Thyroid gland (tissue), 4 donors: ENCODE measurements at places on chromosomes 6 and 20. TPM values are rescaled to one million over a fixed set of nuclear protein-coding genes. Genes with fewer than 3 reads are reported as not detected.

GRCh38 chr6:30897882-30898281 is 10.1 kb upstream of the GTF2H4 start:
- H3K27ac ChIP-seq, result no peak overlapping the region
- no peak overlapping the region for H3K4me3 ChIP-seq
- no peaks in the 10 kb centered on the region for H3K27me3 ChIP-seq
- DNase-seq, result no peak
- peaks cover 6% of the 10 kb centered on the region for H3K4me1 ChIP-seq

GRCh38 chr20:57420571-57421252 is 29.5 kb downstream of the RBM38 start:
- H3K4me3 ChIP-seq, result no peak overlapping the region
- no peak overlapping the region for H3K27ac ChIP-seq
- no peaks in the 10 kb centered on the region for H3K4me1 ChIP-seq
- H3K36me3 ChIP-seq, result no peaks in the 10 kb centered on the region
- DNase-seq, result no peak
- H3K27me3 ChIP-seq, result no peaks in the 10 kb centered on the region

GRCh38 chr6:167684276-167685104 is 142.2 kb upstream of the AFDN start:
- no peak overlapping the region for H3K27ac ChIP-seq
- DNase-seq, result no peak
- H3K4me1 ChIP-seq, result no peaks in the 10 kb centered on the region
- H3K27me3 ChIP-seq, result no peaks in the 10 kb centered on the region

DNA sequence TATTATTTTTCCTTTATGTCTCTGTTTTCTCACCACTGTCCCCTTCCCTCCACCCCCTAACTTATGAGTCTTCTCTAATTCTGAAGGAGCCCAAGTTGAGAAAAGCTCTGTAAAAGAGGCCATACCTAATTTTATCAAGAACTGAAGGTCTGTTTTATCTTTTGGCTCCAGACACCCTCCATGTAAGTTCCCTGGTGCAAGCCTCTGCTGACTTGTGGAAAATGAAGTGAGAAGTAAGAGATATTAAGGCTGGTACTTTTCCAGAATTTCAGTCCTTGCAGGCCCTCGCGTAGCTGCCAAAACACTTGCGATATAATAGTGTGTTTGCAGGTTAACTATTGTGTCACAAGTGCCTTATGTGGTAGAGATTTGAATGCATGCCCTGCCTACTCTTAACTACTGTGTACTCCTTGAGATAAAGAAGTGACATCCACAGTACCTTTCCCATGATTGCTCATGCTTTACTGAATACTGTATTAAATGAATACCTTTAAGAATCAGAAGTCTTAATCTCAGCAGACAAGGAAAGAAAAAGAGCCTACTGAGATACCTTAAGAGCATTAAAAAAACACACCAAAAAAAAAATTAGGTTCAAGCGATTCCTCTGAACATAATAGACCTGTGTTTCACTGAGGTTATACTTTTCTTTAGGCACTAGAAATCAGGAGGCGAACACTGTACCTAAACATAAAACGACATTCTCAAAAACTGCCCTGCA is 143.6 kb upstream of the ZNF184 start:
- no peak for DNase-seq
- H3K4me1 ChIP-seq, result peaks cover 10% of the 10 kb centered on the region
- no peak overlapping the region for H3K4me3 ChIP-seq
- no peak overlapping the region for H3K27ac ChIP-seq
- no peaks in the 10 kb centered on the region for H3K27me3 ChIP-seq

DNA sequence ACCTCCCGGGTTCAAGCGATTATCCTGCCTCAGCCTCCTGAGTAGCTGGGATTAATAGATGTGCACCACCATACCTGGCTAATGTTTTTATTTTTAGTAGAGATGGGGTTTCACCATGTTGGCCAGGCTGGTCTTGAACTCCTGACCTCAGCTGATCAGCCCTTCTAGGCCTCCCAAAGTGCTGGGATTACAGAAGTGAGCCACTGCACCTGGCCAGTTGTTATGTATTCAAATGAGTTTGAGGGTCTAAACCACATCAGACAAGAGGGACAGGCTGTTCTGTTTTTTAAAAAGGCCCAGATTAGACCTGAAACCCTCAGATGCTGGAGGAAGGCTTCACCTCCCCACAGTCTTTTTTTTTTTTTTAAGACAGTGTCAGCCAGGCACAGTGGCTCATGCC is 4.1 kb upstream of the SPAG4 start:
- no peaks in the 10 kb centered on the region for H3K36me3 ChIP-seq
- H3K4me1 ChIP-seq, result peaks cover 6% of the 10 kb centered on the region
- H3K4me3 ChIP-seq, result no peak overlapping the region

GRCh38 chr6:74573613-74574012 is 632.2 kb downstream of the COL12A1 start:
- no peak for DNase-seq
- no peak overlapping the region for H3K27ac ChIP-seq
- no peaks in the 10 kb centered on the region for H3K36me3 ChIP-seq

DNA sequence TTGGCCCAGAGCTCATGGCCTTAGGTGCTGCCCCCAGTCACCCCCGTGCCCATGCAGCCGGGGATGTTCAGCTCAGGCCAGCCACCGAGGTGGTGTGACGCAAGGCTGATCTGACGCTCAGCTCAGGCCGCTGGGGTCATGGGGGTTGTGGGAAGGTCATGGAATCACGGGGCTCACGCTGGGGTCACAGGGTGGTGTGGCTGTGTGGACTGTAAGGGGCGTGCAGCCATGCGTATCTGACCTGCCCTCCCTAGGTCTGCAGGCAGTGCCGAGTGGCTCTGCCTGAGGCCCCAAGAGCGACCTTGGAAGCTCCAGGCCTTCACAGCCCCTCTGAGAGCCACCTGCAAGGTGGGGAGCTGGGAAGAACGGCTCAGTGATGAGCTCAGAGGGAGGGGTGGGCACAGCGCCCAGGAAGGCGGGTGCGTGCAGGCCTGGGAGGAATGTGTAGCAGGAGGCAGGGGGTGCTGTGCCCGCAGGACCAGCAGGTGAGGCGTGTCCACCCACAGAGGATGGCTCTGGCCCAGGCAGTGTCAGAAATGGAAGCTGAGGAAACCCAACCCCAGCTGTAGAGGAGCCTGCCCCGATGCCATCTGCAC is 27.8 kb downstream of the CHRNA4 start:
- H3K36me3 ChIP-seq, result no peaks in the 10 kb centered on the region
- H3K27me3 ChIP-seq, result no peaks in the 10 kb centered on the region
- peak; percentile 94 for DNase-seq
- peaks cover 18% of the 10 kb centered on the region for H3K4me1 ChIP-seq
- H3K4me3 ChIP-seq, result no peak overlapping the region

DNA sequence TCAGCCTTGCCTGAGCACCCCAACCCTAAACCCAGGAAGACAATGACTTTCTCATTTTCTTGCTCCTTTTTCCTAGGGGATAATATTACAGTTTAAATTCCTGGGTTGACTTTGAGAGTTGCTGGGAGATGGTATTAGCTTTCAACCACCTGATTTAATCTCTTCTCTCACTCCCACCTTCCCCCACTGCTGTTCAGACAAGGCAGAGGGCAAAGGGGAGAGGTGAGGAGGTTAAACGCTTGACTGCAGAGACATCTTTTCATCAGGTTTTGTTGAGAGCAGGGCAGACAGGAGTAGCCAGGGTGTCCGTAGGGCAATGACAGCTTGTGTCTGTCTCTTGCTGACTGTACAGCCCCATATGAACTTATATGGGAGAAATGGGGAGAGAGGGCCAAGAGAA is 811.2 kb downstream of the MAFB start:
- H3K27ac ChIP-seq, result no peak overlapping the region

DNA sequence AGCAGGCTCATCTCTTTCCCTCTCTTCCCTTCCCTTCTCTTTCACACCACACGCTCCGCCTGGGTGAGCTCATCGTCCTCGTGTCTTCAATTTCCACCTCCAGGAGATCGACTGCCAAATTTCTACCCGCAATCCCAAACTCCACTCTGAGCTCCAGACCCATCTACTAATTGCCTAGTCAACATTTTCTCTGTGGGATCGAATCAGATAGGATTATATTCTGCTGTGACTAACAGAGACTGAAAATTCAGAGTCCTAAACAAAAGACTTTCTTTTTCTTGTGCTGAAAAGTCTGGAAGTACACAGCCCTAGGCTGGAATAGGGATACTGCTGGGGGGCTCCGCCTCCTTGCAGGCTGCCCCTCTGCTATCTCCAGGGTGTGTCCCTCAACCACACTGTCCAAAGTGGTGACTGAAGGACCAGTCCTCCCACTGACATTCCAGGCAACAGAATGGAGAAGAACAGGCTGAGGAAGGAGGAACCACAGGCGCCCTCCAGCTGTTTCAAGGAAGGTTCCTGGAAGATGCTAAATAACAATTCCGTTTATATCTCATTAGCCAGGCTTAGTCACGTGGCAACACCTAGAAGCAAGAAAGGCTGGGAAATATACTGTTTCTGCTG is 5.0 kb upstream of the HSPA12B start:
- no peaks in the 10 kb centered on the region for H3K36me3 ChIP-seq
- no peak for DNase-seq
- H3K27me3 ChIP-seq, result no peaks in the 10 kb centered on the region
- H3K4me3 ChIP-seq, result no peak overlapping the region

DNA sequence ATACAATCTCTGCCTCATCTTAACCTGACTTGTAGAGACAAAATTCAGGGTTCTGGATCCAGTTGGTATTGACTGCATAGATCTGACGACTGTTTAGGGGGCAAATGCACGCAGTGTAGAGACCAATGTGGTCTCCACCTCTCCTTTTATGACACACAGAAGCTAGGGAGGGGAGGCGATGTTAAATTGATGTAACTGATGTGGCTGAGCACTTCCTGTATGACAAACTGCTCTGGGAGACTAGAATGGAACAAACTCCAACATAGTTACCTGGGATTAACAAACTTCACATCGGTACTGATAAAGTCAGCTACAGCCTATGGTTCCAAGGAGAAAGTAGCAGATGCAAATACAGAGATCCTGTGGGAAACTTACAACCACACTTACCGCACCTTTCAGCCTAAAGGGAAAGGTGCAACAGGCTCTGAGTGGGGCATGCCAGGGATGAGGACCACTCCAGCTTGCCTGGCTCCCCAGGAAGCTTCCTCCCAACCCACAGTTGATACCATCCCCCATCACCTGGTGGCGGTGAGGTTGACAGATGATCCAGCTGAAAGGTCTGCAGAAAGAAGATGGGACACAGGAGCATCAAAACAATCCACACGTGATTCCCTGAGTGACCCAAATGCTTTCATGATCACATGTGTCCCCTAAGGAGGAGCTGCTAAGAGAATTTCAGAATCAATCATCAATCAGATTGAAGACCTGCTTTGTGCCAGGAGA is 60.6 kb upstream of the MRPS10 start:
- H3K27ac ChIP-seq, result no peak overlapping the region
- no peaks in the 10 kb centered on the region for H3K27me3 ChIP-seq
- H3K4me3 ChIP-seq, result no peak overlapping the region
- no peak for DNase-seq
- H3K36me3 ChIP-seq, result no peaks in the 10 kb centered on the region

Gene EYA2
- total RNA-seq, result 17.1 TPM

Gene PAK5
- not detected for total RNA-seq

Gene PROKR2
- not detected for total RNA-seq

Gene OXT
- total RNA-seq, result not detected

Gene LRRN4
- not detected for total RNA-seq
